ENCODE measurements at places on chromosomes 12 and 14. TPM values are rescaled to one million over a fixed set of nuclear protein-coding genes. Genes with fewer than 3 reads are reported as not detected.

LBHD2 gene
- not detected for polyA plus RNA-seq

ORAI1 gene
- 11.3 TPM for polyA plus RNA-seq

DNA sequence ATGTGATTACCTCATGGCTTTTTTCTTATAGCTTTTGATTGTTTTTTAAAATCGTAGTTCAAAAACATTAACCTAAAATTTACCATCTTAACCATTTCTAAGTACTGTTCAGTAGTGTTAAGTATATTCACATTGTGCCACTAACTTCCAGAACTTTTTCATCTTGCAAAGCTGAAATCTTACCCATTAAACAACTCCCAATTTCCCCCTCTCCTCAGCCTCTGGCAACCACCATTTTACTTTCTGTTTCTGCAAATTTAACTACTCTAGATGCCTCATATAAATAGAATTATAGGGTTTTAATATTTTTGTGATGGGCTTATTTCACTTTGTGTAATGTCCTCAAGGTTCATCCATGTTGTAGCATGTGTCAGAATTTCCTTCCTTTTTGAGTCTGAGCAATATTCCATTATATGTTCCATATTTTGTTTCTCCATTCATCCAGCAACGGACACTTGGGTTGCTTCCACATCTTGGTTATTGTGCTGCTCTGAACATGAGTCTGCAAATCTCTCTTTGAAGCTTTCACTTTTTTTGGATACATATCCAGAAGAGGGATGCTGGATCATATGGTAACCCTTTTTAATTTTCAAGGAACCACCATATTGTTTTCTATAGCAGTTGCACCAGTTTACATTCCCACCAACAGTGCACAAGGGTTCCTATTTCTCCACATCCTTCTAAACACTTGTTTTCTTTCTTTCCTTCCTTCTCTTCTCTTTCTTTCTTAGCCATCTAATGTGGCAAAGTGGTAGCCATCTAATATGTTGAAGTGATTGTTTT, 5.0 kb downstream of the HIF1A start:
- no peak for DNase-seq

LRTM2 gene
- polyA plus RNA-seq: 0.37 TPM

FAM90A1 gene
- 1.9 TPM for polyA plus RNA-seq

DNA sequence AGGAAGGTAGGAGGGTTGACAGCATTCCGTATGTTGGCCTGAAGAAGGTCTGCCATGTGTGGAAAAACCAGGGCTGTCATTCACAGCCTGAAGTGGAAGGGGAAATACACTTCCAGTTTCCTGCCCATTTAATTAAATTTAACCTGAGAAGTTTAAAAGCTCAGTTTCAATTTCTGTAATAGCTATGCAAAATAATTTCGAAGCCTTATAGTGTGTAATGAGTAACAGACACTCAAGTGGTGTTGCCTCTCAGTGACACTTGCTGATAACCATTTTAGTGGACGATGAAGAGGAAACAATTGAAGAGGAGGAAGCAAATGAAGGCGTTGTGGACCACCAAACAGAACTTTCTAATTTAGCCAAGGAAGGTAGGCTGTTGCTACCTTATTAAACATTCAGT, 44.8 kb downstream of the EP400 start:
- DNase-seq: no peak

INHBE gene
- 0.55 TPM for polyA plus RNA-seq

DNA sequence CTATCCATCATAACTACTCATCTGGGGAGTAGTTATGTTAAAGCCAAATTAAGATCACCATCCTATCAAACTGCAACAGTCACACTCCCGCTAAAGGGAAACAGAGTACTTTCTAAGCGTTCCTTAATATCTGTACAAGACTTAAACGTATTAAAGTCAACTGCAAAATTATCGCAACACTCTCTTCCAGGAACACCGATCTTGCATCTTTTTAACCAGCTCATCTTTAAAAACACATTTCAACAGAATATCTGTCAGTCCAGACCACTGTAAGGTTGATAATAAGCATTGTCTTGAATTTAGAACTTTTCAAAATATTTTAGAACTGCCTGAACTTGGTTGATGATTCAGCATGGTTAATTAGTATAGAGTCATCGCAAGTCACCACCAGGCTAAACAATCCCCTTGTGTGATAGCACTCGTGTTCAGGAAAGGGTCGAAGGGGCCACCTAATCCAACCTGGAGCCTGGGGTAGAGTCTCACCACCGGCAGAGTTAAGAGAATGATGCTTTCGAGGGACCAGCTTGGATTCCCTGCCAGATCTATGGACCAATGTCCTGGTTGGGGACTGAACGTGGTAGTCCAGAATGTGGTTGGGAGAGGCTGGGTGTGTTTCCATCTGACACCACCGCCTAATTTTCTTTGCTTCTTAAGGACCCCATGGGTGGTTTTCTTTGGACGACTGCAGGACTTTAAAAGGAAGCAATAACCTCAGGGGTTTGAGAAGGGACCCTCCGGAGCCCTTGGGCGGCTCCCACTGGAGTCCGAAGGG, 890 bp downstream of the SPTLC2 start:
- no peak for DNase-seq

- no peak for DNase-seq
Measured at GRCh38 chr12:33828326-33828725, 194.0 kb upstream of the ALG10 start.

DNA sequence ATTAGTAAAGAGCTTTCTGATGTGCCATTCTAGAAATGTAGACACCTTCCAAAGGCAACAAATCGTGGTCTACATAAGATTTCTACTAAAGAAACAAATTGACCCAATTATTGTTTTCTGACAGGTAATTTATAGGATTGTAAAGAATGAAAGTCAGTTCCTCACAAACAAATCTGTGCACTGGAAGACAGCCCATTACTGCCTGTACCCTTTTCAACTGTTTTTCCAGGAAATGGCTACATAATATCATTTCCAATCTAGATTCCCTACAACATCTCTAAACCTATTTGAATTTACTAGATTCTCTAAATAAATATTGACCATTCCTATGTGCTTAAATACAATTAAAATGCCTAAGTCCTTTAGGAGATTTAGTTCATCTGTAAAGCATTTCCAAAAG, 939.1 kb downstream of the FSCB start:
- DNase-seq: no peak

Data from left renal cortex interstitium (tissue), 4 donors.